ENCODE measurements at places on chromosomes 2 and 18.

GRCh38 chr2:234564699-234565098 lies 67.8 kb upstream of the ARL4C start:
- peak; percentile 49 for DNase-seq

- DNase-seq: no peak
These were observed 96.9 kb upstream of the B3GNT2 start for GRCh38 chr2:62099050-62099449.

DNA sequence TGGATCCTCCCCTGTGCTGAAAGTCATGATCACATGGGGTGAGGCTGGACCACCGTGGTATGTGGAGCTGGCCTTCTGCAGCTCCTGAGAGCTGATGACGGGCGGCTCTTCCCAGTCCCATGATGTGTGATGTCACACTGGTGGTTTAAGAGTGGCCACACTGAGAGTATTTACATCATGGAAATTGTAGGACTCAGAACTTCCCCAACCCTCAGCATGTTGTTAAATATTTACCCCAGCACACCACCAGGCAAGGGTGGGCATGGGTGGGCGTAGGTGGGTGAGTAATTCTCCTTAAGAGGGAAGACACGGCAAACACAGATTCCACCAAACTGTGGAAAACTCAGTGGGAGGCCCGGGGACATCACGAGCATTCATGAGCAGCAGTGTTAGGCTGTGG lies 106.8 kb downstream of the ALPK2 start:
- DNase-seq: no peak

GRCh38 chr2:201913201-201913600 lies 106.9 kb downstream of the CDK15 start:
- no peak for DNase-seq

DNA sequence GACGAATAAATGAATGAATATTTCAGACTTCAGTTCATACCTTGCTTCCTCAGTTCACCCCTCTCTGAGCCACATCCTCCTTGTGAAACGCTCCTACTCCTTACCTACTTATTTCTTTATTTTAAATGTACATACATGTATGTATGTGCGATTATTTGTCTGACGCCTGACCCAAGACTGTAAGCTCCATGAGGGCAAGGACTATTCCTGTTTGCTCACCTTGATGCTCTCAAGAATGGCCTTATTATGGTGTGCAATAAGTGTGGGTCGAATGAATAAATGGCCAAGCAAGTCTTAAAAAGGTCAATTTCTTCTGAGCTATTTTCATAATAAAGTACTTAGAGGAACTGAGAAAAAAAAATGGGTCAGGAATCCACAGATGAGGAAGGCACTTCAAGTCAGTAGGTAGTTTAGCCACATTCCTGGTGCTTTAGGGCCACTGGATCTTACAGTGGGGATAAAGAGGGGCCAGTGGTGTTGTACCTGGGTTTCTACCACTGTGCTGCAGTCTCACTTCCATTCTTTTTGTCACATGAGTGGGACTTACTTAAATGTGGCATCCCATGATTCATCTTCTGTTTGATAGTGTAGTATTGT lies 74.7 kb downstream of the SDC1 start:
- no peak for DNase-seq

DNA sequence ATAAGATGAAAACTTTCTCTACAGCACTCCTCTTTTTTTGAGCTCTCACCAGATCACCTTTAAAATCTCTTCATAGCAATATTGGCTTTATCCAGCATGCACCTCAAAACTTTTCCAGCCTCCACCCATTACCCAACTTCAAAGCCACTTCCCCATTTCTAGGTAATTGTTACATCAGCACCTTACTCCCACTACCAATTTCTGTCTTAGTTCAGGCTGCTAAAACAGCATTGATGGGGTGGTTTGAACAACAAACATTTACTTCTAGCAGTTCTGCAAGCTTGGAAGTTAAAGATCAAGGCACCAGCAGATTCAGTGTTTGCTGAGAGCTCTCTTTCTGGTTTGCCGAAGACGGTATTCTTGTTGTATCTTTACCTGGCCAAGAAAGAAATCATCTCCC lies 114.0 kb upstream of the SLC39A10 start:
- no peak for DNase-seq

GRCh38 chr2:12762976-12763375 lies 46.2 kb downstream of the TRIB2 start:
- no peak for DNase-seq

DNA sequence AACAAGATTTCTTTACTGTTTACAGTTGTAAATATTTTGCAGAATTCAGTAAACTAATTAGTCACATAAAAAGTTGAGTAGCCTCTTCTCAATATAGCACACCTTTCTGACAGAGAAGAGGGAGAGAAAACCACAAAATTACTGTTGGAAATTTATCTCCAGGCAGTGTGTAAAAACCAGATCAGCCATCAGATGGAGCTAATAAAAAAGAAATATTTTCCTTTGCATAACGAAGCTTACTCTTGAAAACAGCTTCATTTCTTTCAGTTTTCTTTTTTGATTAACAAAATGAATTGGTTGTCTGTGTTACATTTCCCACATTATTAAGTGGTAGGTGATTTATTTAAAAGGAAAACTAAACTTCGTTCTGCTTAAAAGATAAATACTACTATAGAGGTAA lies 259.3 kb upstream of the KCNJ3 start:
- no peak for DNase-seq

DNA sequence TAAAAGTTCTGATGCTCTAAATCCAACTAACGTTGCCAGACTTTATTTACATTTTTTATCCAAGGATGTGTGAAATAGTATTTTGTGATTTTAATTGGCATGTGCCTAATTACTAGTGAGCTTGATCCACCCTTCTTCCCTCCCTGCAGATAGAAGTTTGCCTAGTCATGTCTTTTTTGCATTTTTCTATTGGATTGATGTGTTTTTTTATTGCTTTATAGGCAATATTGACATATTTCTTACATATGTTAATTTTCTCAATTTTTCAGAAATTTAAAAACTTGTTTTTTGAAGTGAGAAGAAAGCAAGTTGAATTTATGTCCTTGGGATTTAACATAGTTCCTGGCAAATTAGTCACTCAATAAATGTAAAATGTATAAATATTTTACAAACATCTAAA lies 56.4 kb downstream of the EML4 start:
- DNase-seq: no peak

- no peak for DNase-seq
These were observed 1.8 kb downstream of the TGFBRAP1 start for GRCh38 chr2:105327690-105328089.

GRCh38 chr2:172094294-172095145 lies 8.2 kb downstream of the DLX2 start:
- no peak for DNase-seq

DNA sequence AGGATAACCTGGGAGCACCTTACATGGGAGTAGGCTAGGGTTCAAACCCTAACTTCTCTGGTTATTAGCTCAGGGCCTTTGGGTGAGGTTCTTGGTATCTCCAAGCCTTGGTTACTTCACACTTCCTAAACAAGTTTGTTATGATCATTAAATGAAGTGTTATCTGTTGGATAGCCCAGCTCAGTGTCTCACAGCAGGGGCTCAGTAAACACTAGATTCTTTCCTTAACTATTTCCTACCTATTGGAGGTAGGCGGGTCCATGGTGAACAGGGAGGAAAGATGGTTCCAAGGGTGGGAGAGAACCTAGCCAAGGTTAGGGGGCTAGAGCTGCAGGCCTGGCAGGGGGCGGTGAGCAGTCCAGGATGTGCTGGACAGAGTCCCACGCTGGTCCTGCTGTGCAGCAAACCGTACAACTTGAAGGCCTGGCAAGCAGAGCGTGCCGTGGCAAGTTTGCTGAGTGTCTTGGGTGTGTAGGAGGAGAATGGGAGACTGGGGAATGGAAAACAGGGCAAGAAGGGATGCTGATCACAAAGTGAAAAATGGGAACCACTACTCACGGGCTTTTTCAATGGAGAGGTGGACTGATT lies 259.1 kb downstream of the PRKCE start:
- DNase-seq: no peak

GRCh38 chr2:49110571-49110970 lies 43.7 kb downstream of the FSHR start:
- no peak for DNase-seq

GRCh38 chr18:42274488-42275137 lies 319.6 kb downstream of the PIK3C3 start:
- DNase-seq: no peak

DNA sequence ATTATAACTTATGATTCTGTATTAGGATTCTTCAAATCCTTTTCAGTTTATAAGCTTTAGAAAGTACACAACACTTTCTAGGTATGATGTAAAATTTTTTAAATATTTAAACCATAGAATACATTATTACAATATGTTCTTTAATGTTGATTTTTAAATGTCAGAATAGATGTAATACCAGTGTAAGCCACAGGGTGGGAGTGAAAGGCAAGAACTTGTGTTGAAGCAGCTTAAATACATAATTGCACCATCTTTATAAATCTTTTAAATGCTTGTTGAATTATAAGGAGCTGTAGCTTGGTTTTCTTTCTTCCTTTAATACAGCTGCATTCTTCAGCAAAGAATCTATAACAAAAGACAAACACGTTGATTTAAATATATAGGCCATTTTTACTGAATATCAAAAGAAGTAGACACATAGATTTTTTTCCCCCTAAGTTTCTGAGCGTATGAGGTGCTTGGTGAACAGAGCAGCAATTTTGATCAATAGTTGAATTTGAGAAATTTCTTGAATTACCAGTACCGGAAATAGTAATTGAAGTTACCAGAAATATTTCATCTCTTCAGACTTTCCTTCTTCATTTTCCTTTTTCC lies 63.0 kb downstream of the TANK start:
- DNase-seq: no peak

DNA sequence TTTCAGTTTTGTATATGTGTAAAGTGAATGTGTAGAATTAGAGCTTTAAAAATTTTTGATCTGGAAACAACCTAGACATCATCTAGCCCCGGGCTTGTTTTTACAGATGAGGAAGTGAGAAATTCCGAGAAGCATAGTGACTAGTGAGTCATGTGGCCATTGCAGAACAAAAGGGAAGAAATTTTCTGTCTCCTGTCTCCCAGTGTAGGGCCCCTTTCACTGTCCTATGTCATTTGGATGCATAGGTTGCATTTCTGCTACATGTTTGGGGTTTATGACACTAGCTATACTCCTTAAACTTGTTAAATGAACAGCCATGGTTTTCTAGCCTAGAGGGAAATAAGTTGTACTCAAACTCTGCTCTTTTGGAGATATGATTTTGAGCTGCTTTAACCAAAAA lies 84.6 kb downstream of the PLCL1 start:
- no peak for DNase-seq

- DNase-seq: no peak
These were observed 135.3 kb downstream of the CALCRL start for GRCh38 chr2:187312718-187313282.

DNA sequence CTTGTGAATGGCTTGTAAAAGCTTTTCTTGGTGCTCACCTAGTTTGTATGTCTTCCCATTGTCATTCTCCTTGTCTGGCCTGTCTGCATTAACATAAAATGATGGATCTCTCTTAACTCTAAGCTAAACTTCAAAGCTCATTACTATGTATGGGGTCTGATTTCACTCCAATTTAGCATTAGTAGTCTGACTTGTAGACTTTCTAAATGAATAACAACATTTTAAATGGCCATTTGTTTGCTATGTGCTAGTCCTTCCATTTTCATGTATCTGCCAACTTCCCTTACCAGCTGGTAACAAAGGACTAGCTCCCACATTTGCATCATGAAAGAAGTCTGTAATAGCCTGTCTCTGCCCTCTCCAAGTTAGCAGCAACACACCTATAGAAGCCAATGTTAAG lies 324.2 kb upstream of the RGPD4 start:
- DNase-seq: no peak

GRCh38 chr2:171410101-171410500 lies 23.7 kb downstream of the METTL8 start:
- no peak for DNase-seq

DNA sequence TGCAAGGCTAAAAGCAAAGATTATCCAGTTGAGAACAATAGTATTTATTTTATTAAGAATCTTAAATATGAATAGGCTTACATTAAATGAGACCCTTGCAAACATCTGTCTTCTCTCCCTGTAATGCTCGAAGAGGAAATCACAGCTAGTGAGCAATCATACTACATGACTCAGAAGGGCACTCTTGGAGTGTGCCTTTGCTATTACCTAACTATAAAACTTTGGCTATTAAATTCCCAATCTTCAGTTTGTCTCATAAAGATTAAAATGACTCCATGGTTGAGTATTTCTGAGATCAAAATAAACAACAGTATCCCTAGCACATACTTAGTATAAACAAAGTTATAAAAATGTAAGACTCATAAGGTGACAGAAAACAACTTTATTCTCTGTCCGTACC lies 296.9 kb downstream of the KCNJ3 start:
- no peak for DNase-seq

DNA sequence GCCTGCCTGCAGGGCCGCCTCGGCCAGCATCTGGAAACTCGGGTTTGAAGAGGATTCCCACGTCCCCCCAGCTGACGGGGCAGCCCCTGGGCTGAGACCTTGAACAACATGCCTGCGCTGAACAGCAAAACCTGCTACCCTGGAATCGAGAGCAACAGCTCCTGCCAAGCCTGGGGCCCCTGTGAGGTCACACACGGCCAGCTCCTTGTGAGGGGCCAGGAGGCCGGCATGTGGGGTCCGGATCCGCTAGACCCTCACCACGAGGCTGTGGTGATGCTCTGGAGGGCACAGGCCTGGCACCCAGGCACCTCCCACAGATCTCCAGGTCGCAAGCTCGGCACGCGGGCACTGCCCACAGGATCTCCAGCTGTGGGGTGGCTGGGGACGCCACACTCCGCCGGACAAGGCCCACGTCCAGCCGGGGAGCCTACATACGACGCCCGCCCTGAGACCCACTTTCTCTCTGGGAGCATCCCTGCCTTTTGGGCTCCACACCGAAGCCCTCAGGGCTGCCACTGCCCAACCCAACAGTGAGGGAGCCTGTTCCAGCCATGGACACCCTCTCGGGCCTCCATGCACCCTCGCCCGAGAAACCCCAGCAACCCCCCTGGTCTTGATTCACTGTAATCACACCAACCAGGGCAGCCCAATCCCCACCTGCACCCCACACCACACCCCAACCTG lies 34.1 kb downstream of the SLC66A2 start:
- DNase-seq: no peak

- no peak for DNase-seq
These were observed 39.6 kb downstream of the RTTN start for GRCh38 chr18:70165936-70166335.

- no peak for DNase-seq
These were observed 3.2 kb downstream of the BOD1L2 start for GRCh38 chr18:57150081-57150480.

GRCh38 chr2:191582355-191582754 lies 95.6 kb upstream of the NABP1 start:
- peak; percentile 36 for DNase-seq

DNA sequence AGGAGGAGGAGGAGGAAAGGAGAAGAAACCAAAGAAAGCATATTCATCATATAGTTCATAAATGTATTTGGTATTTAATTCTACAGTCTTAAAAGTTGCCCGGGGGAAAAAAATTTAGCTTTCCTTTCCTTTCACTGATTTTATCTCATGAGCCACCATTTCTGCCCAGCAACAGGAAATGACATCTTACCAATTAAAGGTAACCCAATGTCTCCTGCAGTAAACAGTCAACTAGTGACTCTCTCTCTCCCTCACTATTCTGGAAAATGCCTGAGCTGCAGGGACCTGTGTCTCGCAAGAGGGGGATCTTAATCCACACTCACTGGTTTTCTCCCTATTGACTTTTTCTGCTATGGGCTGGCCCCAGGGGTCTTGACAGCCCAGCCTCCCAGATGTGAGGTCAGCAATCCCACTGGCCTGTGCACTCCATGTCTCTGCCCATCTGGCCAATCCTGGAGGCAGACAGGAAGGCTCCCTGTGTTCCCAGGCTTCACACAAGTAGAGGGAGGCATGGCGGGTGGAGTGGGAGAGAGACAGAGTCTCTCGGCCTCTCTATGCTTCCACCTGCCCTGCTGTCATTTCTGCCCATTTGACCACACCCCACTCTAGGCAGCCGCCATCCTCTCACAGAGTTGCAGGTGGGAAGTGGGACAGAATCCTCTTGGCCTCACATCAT lies 85.4 kb upstream of the CABLES1 start:
- no peak for DNase-seq
